ENCODE measurements at places on chromosomes 4 and X.

DNA sequence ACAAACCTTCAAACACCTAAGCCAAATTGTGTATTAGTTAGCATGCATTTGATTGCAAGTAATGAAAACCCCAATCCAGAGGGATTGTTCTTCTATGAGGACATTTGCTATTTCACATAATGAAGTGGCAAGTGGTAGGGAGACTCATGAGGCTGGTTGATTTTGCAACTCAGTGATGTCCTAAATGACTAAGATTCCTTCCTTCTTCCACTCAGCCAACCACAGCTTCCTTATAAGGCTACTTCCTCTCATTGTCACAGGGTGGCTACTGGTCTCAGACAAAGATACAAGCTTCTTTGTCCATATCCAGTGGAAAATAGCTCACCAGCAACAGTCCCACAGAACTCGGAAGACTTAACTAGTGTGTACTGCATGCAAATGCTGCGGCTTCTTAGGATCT, 5.3 kb upstream of the OTC start:
- no peak for DNase-seq

DNA sequence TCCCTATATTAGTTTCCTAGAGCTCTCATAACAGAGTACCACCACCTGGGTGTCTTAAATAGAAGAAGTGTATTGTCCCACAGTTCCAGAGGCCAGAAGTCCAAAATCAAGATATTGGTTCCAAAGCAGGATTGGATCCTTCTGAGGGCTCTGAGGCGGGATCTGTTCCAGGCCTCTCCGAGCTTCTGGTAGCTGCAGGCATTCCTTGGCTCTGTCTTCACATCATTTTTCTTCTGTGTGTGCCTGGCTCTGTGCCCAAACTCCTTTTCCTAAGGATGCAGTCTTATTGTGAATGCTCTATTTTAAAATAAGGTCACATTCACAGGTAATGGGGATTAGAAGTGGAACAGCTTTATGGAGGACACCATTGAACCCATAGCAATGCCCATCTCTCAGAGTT, 253.7 kb upstream of the TAPT1 start:
- no peak for DNase-seq

GRCh38 chrX:10620121-10620699, at the start of gene MID1:
Gene MID1, minus strand, starts transcription at chrX:10620585. Its CDS starts 53,038 bp downstream, at chrX:10567547.
- no peak for DNase-seq

DNA sequence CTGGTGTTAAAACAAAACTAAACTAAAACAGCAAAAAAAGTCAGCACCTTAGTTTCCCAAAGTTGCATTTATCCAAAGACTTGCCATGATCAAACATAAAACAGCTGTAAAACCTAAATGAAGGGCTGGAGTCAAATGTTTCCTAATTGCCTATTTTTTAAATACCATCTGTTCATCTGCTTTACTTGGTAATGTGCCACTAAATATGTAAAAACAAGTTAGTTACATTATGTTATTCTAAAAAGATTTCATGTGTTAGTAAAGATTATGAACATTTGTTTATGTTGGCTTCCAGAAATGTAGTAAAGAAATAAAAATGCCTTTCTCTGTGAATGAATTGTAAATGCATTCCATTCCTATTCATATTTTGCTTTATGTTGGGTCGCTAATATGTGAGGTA, 977.8 kb downstream of the FSTL5 start:
- DNase-seq: no peak

DNA sequence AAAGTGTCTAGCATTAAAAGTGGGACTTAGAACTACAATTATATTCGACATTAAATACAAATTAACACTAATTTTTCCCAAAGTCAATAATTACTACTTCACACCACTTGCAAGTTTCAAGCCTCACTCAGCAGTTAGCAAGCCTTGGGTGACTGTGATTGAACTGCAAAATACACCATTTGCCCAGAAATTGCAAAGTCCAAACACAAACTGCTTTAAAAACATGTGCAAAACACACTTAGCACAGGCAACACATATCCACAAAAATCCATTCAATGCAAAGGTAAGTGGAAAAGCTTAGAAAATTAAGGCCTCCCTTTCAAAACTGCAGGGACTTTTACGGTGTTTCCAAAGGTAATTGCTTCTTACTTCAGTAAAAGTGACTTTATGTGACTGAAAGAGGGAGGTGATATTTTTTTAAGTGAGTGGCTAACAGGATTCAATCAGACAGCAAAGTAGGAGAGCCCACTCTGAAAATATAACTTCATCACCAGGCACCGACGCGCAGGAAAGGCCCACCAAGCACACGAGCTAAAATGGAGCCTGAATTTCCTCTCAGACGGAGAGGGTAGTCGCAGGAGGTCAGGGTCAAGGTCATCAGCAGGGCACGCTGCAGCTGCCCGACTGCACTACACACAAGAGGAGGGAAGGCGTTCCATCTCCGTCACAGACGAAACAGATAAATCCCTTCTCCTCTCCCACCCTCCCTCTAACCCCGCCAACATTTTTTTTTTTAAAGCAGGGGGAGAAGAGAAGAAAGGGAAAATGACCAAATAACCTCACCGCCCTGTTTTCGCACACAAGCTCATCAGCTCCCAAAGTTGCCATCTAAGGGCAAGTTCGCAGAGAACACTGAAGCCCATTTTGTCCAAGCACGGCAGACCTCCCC, 3.1 kb downstream of the ZNF827 start:
- DNase-seq: no peak

GRCh38 chr4:155681886-155682285, 15.2 kb downstream of the GUCY1A1 start:
- DNase-seq: no peak

- no peak for DNase-seq
Observed at GRCh38 chr4:137090951-137091350, 441.3 kb downstream of the PCDH18 start.

GRCh38 chrX:68920561-68920960, 91.7 kb downstream of the EFNB1 start:
- DNase-seq: no peak

- DNase-seq: no peak
Observed at GRCh38 chr4:163048447-163048846, 118.2 kb downstream of the NAF1 start.

DNA sequence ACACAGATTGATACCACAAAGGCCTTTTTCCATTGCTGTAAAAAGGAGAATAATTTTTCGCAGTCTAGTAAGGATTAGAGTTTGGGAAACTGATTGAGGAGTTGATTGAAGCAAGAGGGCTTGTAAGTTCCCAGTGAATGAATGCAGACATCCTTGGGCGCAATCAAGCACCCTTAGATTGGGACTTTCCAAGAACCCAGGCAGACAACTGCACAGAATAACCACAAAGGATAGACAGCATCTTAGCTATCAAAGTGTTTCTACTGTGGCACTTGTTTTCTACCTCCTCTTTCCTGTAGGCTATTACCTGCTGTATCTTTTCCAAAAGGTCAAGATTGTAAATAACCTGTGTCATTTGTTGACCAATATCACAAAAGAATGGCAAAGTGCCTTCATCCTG, 2.6 kb downstream of the COX18 start:
- DNase-seq: no peak

GRCh38 chrX:3651277-3651676, 62.2 kb downstream of the PRKX start:
- no peak for DNase-seq

GRCh38 chrX:54641530-54641929, 111.5 kb downstream of the GNL3L start:
- no peak for DNase-seq

GRCh38 chr4:146142768-146143167, 32.8 kb upstream of the LSM6 start:
- no peak for DNase-seq

DNA sequence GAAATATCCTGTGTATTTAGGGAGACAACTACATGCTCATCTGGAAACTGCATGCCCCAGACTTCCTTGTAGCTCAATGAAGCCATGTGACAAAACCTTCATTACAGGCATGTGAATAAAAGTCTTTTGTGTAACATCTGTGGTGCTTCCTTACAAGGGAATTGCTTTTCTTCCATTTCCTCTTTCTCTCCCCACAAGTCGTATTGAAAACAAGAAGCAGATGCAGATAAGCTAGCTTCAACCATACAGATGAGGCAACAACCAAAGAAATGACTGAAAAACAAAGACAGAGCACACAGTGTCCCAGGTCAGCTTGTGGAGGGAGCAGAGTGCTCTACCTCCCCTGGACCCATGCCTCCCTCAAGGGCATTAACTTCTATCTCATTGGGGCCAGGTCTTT, 115.8 kb upstream of the INPP4B start:
- no peak for DNase-seq

DNA sequence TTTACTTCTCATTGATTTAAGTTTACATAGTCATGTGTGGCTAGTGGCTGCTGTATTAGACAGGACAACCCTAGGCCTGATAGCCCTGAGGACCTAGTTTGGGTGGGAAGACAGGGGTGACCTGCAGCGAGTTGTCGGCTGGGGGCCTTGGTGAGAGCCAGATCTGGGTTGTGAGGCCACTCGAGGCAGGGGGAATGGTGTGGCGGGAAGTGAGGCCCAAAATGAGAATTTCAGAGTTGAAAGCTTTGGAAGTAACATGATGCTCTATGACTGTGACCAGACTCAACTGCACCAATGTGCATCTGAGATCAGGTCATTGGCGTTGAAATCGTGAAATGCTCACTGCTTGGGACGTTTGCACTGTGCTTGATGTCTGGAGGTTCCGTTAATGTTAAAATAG, 72.9 kb downstream of the TBL1X start:
- no peak for DNase-seq

GRCh38 chrX:135522132-135522530, 1.7 kb downstream of the INTS6L start:
- DNase-seq: no peak

GRCh38 chrX:15749642-15750610, 11.9 kb downstream of the CA5B start:
- no peak for DNase-seq
